Putamen (tissue), 1 donor: ENCODE measurements at places on chromosomes 3 and 15.

DNA sequence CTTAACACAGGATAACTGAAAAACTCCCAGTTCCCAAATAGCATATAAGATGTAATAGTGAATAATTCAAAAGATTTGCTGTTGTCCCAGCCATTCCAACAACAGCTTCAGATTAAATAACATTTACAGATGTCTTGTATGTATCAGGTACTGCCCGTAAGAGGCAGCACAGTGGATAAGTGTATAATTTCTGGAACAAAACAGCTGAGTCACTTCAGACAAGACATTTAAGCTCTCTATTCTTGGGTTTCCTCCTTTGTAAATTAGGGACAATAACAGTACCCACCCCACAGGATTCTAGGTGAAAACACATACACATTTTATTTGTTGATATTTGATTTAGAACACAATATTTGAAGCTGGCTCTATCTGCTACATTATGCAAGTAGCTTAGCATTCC, 2.6 kb upstream of the WWTR1 start:
- no peak for DNase-seq

DNA sequence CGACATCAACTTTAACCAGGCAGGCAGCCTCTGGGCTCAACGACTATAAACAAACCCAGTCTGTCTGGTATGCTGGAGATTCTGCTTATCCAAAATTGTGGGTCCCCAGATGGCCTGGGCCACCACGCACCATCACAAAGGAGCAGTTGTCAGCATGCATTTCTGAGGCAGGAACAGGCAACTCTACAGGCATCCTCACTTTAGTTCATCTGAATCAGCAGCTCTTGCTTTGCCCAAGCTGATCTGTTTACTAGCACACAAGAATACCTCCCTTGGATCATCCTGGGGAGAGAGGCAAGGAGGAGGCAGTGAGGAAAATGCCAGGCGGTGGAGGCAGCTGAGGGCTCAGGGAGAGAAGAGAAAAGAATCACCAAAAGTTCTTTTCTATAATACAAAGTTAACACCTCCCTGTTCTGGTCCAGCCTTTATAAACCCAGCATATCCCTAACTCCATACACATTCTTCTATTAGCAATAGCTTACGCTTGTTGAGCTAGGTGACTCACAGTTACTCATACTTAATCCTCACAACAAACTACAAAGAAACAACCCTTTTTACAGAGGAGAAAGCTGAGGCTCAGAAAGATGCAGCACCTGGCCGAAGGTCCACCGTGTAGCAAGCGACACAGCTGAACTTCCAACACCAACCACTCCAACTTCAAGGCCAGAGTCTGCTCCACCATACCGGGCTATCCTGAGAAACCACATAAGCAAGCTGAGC, 33.6 kb downstream of the ZDHHC3 start:
- DNase-seq, result no peak

DNA sequence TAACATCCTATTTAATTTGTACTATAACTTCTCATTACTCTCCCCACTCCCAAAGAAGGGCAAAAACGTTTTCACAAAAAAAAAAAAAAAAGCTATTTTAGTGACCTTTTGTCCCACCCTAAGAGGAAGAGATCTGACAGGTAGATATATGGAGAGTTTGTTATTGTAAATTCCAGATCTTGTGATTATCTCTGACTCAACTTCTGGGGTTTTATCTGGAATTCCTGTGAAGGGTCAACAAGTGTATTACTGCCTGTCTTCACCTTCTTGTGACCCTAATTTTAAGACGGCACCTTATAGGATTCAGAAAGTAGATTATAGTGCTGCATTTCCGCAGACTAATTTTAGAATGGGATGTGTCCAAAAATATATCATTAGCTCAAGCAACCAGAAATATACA, 205.9 kb upstream of the CDIN1 start:
- no peak for DNase-seq

- no peak for DNase-seq
Observed at GRCh38 chr3:122497425-122497824, 17.3 kb downstream of the KPNA1 start.

DNA sequence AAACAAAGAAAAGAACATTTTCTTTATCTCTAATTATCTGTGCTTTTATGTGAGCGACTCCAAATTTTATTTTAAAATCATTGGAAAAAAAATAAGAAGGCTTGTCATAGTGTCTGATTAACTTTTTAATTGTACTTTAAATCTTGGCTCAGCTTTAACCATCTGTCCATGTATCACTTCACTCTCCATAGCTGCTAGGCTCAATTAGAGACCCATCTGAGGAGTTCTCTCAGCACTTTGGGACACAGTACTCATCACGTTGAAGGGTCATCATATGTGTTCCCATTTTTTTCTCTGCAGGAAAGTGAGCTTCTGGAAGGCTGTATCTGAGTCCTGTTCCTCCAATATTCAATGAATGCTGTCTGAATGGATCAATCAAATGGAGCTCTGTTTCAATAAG, 908.5 kb upstream of the ROBO1 start:
- no peak for DNase-seq

- no peak for DNase-seq
Observed at GRCh38 chr3:50128001-50128400, 27.1 kb upstream of the SEMA3F start.

GRCh38 chr3:12984023-12984823, 89.0 kb downstream of the IQSEC1 start:
- peak; percentile 78 for DNase-seq

DNA sequence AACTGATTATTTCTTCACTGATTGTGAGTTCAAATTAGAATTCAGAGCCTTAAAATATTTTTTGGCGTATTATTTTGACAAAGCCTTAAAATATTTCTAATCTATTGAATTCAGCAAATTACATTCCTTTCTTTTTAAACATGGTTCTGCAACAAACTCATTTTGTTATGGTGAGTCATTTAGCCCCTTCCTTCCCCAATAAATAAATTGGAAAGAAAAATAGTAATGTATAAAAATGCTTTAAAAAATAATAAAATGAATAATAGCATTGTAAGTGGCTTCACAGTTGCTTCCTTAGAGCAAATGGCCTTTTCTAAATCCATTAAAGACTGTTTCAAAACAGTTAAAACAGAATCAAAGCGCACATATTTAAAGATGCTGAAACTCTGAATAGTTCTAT, 12.1 kb downstream of the CSNK1G1 start:
- no peak for DNase-seq

DNA sequence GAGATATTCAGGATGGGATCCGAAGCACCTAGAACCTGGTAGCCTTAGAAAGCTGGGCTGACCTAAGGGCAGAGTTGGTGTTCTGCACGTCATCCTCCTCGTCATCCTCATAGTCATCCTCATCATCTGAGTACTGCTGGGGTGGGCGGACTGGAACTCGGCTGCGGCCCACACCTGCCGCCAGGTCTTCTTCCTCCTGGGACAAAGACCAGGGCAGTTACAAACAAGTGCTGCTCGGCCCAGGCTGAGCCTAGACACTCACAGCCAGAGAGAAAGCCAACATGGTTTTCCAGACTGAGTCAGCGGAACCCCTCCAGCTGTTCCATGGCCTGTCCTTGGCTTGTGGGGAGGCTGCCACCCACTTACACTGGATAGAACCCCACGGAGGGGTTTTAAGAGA, 40.5 kb downstream of the SEMA3G start:
- DNase-seq, result no peak

DNA sequence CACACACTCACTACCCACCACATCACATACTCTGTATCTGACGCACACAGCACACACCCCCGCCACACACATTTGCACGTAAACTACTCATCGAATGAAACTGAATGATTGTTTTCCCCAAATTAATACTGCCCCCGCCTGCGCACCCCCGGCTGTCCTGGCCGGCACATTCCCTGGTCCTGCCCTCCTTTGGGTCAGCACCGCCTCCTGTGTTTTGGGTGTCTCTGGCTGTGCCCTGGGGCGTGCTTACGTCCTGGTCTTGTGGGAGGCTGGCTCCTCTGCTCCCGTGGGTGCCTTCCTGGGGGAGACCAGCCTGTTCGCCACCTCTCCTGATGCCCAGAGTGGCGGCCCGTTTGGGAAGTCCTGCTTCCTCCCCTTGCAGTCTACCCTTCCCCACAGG, 30.2 kb downstream of the APBA2 start:
- no peak for DNase-seq

DNA sequence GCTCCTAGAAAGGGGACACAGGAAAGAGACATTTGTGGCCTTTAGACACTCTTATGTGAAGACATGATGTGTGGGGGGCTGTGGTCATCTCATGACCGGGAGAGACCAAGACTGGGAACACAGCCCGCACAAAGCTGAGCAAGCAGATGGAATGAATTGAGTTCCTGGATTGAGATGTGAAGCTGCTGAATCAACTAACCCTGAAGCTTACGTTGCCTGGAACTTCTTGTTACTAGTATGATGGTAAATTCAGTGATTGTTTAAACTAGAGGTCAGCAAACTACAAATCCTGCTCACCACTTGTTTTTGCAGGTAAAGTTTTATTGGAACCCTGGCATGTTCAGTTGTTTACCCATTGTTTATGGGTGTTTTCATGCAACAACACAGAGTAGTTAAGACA, 83.4 kb upstream of the BHLHE40 start:
- DNase-seq, result no peak

DNA sequence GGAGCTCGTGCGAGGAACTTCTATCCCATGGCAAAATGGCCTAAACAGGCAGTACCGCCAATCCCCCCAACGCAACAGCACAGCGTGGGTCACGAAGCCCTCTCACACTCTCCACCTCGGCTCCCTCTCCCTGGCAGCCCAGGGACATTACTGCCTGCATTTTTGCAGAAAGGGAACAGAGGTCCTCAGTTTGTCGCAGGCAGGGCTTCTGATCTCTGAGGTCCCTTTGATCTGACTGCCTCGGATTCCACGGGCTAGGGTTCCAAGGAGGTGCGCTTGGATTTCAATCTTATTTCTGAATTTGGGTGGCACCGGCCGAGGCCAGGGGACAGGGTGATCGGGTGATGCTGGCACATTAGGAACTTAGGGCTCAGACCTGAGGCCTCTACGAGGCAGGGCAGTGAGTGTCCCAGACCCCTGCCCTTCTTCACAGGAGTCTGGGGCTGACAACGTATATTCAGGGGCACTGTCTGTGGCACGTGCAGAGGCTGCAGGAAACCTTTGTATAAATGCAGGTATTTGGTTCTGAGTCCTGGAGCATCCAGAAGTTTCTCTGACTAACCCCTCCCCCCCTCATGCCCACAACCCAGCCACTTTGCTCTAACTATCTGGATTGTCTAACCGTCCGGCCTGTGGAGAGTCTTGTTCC, 197.9 kb downstream of the XXYLT1 start:
- no peak for DNase-seq

- no peak for DNase-seq
Observed at GRCh38 chr15:26644948-26645347, 127.9 kb downstream of the GABRB3 start.

DNA sequence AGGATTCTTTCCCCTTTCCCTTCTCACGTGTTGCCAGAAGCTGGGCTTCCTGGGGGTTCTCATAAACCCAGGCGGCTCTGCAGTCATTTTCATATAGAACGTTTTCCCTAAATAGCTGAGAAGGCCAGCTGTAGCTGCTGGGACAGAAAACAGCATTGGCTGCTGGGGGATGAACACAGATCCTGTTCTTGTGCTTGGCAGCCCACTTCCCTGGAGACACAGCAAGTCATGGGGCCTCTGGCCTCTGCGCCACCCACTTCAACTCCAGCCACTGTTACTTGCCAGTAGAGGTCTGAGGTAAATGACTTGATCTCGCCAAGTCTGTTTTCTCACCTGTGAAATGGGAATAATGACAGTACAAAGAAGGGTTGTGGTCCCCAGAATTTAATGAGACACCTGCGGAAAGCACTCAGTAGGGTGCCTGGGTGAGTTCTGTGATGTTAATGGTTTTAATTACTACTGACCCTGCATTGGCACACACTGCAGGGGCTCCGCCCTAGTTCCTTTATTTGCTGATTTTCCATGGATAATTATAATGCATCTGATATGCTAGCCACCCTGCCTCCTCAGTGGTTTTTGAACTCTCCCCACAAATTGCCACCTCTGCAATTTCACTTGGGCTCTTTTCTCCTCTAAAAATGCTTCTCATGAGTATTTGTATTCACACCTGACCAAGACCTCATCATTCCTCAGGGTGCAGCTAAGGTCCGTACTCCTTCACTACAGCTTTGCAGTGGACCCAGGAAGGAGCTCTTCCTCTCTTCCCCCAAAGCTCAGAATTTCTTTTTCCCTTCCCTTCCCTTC, 274.7 kb downstream of the RPLP1 start:
- no peak for DNase-seq

GRCh38 chr3:59553076-59553475, 503.3 kb upstream of the CFAP20DC start:
- DNase-seq, result no peak

GRCh38 chr3:179882292-179882691, 154.4 kb downstream of the PEX5L start:
- peak; percentile 19 for DNase-seq

GRCh38 chr3:55795746-55796145, 308.6 kb upstream of the WNT5A start:
- no peak for DNase-seq

GRCh38 chr15:45376300-45376928, 1.9 kb downstream of the GATM start:
- peak; percentile 41 for DNase-seq

DNA sequence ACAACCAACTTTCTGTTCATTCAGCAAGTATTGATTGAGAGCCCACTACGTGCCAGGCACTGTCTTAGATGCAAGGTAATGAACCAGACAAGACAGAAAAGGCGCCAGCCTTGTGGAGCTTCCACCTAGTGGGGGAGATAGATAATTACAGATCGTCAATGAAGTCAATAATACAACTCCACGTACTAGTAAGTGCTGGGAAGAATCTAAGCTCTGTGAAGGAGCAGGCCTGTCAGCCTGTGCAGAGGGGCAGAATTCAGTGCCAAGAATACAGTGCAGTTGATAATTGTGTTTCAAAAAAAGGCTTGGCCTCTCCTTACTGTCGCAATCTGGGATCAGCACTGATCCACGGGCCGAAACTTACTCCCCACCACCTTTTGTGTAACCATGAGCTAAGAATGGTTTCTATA, 186.3 kb downstream of the FEZF2 start:
- DNase-seq, result no peak
